Hepatocyte (in vitro differentiated cells): ENCODE measurements at places on chromosomes 5 and 9. TPM values are rescaled to one million over a fixed set of nuclear protein-coding genes. Genes with fewer than 3 reads are reported as not detected.

DNA sequence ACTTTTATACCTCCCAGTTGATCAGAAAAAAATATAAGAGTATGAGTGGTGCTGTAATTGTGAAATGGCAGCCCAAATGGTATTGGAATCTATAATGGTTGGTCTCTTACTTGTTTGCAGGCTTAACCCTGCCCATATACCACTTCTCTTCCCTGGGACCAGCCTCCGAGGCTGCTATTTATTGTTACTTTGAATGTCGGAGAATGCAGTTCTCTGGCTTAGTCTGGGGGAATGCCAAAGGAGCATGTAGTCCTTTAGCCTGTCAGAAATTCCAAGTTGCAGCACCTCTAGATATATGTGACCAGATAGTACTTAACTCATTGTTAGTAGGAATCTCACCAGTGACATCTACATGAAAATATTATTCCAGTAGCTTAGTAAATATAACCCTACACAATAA lies 47.5 kb downstream of the SLC44A1 start:
- no peak for DNase-seq

- no peak for DNase-seq
Measured at GRCh38 chr9:129933185-129934040, 98.2 kb downstream of the USP20 start.

- DNase-seq: no peak
Measured at GRCh38 chr5:62112689-62113228, 193.2 kb upstream of the KIF2A start.

DNA sequence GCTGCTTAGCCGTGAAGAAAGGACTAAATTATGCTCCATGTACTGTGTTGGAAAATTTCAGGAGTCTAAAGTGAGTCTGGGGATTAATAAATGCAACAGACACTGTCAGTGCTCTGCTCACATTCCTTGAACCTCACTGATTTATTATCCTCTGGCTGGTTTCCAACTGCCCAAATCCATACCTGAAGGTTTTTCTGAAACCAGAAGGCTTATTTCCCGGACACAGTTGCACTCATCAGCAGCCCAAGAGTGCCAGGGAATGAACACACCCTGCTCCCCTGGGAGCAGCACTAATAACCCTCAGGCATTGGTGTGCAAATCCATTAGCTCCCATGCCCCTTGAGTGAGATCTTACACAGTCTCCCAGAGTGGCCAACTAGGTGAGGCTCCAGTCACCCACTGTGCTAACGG lies 38.7 kb downstream of the F2R start:
- no peak for DNase-seq

DNA sequence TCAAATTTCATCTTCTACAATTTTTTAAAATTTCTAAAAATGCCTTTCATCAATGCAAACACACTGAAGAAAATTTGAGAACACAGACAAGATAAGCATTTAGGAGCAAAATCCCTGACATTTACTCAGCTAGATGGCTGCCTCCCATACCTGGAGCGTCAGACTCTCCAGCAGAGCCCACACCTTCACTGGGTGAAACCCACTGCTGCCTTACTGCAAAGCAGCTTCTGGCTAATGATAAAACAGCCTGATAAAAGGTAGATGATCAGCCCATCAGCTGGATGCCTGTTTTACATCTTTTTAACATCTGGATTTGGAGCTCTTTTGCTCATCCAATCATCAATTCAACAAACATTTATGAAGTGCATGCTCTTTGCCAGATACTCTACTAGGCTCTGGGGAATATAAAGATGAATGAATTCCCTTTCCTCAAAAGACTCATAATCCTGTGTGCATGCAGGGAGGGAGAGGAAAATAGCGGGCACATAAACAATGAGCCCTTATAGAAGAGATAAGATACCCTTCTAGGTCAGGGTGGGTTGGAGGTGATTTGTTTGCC lies 271.2 kb downstream of the SAXO1 start:
- no peak for DNase-seq

DNA sequence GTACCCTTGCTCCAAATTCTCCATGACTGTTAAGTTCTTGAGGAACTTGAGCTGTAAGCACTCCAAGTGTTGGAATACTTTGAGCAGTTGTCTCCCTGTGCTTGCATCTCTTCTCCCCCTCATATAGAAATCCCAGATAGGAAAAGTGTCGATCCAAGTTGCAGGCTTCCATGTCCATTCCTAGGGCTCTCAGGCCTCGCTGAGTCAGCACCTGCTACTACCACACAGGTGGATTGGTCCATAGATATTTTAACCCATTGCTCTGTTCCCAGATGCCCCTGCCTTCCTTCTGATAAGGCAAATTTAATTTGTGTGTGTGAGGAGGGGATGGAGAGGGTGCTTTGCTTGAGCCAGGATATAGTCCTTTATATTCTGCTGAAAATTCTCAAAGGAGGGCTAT lies 95.8 kb downstream of the PIP5K1B start:
- DNase-seq: no peak

- no peak for DNase-seq
Measured at GRCh38 chr5:125257057-125257972, 510.9 kb upstream of the ZNF608 start.

- DNase-seq: peak; percentile 76
Measured at GRCh38 chr5:9468060-9468388, 77.9 kb downstream of the SEMA5A start.

- no peak for DNase-seq
Measured at GRCh38 chr5:171839112-171839511, 53.5 kb downstream of the SMIM23 start.

DBH gene
- polyA plus RNA-seq: 0.32 and 0.44 TPM in 2 replicates

BTNL8 gene
- 9.8 and 12.5 TPM in 2 replicates for polyA plus RNA-seq

GABRG2 gene
- not detected in 2 replicates for polyA plus RNA-seq

PHAX gene
- polyA plus RNA-seq: 56.6 and 57.0 TPM in 2 replicates

PLCXD3 gene
- 0.47 and 0.58 TPM in 2 replicates for polyA plus RNA-seq

PTGS1 gene
- 7.3 and 11.1 TPM in 2 replicates for polyA plus RNA-seq
